Activated effector memory CD4-positive, alpha-beta T cell treated with anti-CD3 and anti-CD28 coated beads, Interleukin-2, amount 50 U/mL, for 16 hours (primary cell): ENCODE measurements at places on chromosomes 16 and 17.

DNA sequence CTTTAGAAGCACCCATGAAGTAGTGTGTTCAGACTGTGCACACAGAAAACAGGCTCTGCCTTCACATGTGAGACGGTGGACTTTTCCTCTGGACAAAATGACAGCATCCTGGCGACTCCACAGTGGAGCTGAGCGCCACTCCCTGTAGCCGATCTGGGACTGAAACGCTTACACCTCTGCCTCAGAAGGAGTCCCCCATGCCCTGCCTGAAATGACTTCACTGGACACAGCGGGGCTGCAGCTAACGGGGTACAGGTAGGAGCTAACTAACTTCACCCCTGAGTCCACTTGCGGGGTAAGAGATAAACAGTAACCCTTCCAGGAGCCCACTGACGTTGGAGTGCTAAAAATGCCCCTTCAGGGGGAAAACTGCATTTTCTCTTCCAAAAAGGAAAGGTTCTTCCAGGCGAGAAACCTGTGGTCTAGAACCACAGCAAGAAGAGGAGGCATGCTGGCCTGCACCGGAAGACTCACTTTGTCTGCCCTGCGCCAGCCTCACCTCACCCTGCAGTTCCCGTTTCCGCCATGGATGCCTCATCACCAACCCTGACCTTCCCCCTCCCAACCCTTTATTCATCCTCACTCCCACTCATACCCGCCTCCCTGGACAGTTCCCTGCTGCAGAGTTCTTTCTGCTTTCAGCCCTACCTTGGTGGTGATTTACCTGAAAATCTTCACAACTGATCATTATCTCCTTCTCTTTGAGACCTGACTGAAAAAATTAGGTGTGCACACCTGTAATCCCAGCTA, 19.4 kb upstream of the ENDOV start:
- peak; percentile 58 for DNase-seq

DNA sequence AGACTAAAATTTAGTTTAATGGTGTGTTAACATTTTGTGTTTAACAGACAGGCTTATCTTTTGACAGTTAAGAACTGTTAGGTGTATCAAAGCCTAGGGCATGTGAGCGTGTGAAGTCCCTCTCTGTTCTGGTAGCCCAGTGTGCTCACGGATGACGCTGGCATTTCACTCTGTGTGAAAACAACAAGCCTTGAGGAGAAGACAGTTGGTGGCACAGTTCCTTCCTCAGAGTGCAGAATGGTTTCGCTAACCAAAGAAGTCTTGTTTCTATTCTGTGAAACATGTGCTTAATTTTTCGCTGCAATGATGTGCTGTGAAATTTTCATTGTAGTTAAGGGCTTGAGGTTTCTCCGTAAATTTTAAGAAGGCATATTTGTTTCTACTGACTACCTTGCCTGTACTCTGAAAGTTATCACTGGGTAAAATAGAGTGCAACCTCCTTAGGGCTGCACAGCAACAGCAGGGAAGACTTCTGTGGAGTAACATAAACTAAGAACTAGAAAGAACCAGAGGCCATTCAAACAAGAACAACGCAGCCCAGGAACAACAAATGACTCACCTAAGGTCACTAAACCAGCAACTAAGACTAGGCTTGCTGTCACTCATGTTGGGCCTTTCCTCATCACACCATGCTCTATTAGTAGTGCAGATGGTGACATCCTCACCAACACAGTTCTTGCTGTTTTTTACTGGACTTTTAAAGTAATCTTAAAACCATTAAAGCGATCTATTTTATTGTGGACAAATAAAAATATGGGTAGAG, 33.4 kb downstream of the BRD7 start:
- DNase-seq, result peak; percentile 69

GRCh38 chr16:4313563-4314531, 2.0 kb upstream of the GLIS2 start:
- no peak for DNase-seq

DNA sequence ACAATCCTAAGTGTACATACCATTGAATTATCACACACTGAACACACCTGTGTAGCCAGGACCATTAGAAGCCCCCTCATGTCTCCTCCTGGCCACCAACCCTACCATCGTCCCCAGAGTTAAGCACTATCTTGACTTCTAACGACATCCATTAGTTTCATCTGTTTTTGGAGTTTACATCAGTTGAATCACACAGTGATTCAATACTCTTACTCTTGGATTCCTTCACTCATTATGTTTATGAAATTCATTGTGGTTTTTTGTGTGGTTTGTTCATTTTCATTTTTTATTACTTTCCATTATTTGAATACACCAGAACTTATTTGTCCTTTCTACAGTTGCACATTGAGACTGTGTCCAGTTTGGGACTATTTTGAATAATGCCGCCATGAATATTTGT, 13.6 kb downstream of the DRC7 start:
- DNase-seq, result peak; percentile 16

GRCh38 chr17:32854832-32855389, 22.0 kb downstream of the MYO1D start:
- no peak for DNase-seq

DNA sequence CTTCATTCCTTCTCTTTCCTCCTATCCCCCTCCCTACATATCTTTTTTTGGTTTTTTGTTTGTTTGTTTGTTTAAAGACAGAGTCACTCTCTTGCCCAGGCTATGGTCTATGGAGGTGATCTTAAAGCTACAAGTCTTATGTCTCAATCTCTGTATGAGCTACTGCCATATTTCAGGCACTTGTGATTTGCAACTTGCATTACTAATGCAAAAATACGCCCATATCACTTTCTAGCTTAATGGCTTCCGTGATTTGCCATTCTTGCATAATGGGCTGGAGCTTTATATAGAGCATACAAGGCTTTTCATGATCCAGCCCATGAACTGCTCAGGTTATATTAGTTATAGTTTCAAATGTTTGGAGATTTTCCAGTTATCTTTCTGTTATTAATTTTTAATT, 7.5 kb downstream of the CFAP97D1 start:
- no peak for DNase-seq

DNA sequence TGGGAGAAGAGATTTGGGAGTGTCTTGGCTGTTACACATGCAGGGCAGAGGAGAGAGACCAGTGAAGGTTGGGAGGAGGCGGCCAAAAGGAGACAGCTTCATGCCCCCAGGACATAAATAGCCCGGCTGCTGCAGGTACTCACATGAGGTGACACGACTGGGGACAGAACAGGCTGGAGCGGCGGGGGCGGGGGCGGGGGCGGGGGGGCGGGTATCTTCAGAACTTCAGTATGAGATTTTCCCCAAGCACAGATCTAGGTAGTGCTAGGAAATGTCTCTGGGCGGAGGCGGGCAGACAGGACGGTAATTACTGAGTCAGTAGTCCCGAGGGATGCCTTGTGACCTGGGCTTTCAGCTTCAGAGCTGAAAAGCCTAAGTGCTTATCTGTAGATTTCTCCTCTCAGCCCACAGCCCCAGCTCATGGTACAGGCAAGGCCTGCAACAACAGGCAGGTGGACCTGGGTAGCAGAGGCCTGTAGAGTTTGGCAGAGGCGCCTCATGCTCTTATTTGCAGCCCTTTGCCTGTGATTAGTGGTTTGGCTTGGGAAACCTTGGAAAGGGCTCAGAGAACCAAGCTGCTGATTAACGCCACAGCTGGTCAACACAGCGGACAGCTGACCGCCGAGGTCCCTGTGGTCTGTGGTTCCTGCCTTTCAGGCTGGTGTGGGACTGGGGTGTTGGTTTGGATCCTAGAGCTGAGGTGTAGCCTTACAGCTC, 24.5 kb downstream of the UNK start:
- DNase-seq, result no peak

- no peak for DNase-seq
These were observed 17.7 kb downstream of the SLC16A3 start for GRCh38 chr17:82246365-82247181.

DNA sequence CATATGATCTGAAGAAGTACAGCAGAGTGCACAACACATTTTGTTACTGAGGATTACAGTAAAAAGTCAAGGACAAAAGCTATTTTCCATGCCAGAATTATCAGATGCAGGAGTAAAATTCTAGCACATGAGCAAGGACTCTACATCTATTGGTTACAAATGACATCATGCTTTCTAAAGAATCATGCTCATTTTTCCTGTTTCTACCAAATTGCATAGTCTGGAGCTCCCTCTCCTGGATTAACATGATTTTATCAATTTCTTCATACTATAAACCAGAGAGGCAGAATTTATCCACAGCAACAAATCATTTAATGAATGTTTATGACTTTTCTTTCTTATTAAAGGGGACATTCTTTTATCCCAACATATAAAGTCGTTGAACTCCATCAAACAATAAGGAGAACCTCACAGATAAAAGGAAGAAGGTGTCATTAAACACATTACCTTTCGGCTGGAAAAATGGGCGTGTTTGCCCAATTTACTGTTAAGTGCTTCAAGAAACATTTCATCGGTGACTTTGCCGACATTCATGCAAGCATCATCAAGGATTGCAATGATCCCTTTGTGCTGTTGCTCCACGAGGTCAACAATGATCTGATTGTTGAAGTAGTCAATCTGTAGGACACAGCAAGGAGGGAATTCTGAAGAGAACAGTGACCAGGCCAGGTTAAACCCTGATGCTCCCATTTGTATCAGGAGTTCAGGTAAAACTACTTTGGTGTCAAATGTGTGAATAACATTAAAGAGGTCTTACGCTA, 121.7 kb downstream of the MYO1D start:
- DNase-seq, result no peak

DNA sequence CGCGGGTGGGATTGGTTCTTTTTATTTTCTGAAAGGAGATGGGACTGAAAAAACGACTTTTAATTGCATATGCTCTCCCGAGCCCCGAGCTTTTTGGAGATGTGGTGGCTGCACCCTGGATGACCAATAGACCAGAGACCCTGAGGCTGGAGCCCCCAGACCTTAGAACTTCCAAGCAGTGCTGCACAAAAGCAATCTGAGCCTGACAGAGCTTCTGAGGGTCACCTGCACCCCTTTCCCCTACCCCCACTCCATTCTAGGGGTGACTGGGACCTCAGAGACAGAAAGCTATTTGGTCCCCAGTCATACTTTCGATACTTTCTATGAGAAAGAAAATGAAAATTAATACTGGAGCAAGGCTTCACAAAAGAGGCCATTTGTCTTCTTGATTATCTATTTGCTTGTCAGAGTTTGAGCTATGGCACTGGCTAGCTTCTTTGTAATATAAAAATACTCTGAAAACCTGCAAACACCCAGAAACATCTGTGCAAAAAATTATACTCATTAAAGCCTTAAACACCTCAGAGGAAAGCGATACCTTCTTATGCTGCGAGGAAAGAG, 3.6 kb downstream of the HOXB4 start:
- no peak for DNase-seq

- DNase-seq, result no peak
These were observed 507.1 kb downstream of the WWOX start for GRCh38 chr16:78606545-78606944.

DNA sequence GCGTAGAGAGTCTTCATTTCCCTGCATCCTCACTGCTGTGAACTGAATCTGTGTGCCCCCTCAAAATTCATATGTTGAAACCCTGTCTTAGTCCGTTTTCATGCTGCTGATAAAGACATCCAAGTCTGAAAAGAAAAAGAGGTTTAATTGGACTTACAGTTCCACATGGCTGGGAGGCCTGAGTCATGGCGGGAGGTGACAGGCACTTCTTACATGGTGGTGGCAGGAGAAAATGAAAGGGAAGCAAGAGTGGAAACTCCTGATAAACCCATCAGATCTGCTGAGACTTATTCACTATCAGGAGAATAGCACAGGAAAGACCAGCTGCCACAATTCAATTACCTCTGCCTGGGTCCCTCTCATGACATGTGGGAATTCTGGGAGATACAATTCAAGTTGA, 3.1 kb upstream of the CCDC42 start:
- no peak for DNase-seq

GRCh38 chr16:14409563-14409962, 220.5 kb downstream of the PARN start:
- DNase-seq, result no peak

DNA sequence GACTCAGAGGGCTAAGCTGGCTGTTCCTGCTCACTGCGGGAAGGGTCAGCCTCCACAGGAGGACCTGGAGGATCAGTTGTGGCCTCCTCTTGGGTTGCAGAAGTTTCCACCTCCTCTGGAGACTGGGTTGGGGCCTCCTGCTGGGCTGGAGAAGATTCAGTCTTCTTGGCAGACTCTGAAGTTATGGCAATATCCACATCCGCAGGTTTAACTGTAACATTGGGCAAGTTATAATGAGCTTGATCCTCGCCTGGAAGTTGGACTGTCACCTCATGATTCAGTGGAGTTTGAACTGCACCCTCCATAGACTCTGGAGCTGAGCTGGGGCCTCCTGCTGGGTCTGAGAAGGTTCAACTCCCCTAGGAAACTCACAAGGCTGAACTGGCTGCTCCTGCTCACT, 47.6 kb upstream of the TMEM97 start:
- no peak for DNase-seq

DNA sequence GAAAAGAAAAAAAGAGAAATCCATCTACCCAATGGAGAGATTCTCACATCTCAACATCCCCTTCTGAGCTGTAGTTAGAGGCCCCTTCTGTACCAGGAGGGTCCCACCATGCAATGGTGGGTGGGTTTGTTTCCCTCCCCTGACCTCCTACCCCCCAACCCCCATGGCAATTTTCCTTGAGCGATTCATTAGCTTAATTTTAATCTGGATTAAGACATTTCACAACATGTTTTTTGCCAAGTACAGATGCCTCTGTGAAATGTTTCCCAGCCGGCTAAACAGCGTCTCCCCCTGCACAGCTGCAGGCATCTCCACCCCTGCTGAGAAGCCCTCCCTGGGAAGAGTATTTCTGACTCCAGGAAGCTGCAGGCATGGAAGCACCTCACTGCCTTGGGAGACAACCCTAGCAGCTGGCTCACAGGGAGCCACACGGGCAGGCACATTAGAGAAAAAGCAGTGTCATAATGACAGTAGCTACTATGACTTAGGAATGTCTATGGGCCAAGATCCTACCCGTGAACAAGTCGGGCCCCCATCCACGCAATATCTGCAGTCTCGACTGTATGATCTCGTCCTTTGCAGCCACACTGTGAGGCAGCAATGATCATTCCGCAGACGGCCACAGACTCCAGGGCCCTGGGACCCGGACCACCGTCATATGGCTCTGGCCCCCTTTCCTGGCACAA, 117.3 kb downstream of the ADCY9 start:
- no peak for DNase-seq

DNA sequence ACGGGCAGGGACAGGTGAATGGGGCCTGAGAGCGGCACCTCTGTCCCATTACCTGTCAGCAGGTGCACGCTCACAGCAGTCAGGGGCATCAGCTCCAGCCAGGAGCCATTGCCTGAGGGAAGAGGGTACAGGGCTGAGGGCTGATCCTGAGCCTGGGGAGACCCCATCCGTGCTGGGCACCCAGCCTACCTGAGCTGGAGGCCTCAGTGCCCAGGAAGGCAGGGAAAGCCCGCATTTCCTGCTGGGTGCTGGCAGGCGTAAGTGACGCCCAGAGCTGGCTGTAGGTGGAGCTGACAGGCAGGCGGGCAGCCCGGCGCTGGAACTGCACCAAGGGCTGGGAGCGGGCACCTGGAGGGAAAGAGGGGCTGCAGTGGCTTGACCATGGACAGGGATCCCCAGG, 7.4 kb downstream of the FAM171A2 start:
- no peak for DNase-seq

DNA sequence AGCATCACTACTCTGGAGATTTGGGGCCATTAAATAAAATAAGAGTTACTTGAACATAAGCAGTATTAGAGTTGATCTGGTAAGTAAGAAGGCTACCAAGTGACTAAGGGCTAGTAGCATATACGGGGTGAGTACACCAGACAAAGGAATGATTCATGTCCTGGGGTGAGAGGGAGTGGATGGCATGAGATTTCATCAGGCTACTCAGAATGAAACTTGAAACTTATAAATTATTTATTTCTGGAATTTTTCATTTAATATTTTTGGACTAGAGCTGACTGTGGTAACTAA, 2.3 kb downstream of the SLFN5 start:
- DNase-seq, result no peak
